ENCODE measurements at places on chromosomes 7 and 10. TPM values are rescaled to one million over a fixed set of nuclear protein-coding genes. Genes with fewer than 3 reads are reported as not detected.

ELAPOR2 gene
- 1.3 TPM for total RNA-seq

DNA sequence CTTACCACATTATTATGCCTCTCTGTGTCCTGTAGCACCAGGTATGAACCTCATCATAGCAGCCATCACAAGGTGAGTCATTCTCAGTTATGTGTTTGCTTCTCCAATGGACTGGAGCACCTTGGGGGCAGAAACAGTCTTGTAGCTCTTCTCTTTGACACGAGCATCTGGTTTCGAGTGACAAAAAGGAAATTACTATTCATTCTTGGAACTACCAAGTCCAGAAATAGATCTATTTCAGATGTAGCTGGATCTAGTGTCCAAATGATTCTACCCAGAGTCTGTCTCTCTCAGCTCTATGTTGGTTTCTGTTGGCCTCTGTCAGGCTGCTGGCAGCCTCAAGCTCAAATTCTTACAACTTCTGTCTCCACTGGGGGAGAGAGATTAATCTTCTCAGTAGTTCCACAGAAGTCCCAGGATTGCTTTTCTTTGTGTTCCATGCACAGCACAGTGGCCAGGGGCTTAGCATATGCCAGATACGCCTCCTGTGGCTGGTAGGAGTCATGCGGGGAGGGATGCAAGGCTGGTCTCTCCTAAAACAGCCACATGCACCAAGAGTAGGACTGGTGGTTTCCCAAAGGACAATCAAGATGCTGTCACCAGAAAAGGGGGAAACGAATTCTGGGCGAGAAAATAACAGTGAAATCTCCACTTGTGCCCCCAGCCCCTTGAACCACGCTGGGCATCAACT is 37.2 kb upstream of the PAPSS2 start:
- H3K27me3 ChIP-seq: peaks cover 16% of the 10 kb centered on the region
- DNase-seq: no peak
- H3K36me3 ChIP-seq: no peaks in the 10 kb centered on the region
- H3K4me3 ChIP-seq: no peak overlapping the region

GRCh38 chr7:150937848-150938561 is 40.1 kb downstream of the KCNH2 start:
- H3K27ac ChIP-seq: no peak overlapping the region
- no peaks in the 10 kb centered on the region for H3K36me3 ChIP-seq
- no peaks in the 10 kb centered on the region for H3K27me3 ChIP-seq
- H3K4me1 ChIP-seq: peaks cover 5% of the 10 kb centered on the region
- peak; percentile 58 for DNase-seq
- no peak overlapping the region for H3K4me3 ChIP-seq

DNA sequence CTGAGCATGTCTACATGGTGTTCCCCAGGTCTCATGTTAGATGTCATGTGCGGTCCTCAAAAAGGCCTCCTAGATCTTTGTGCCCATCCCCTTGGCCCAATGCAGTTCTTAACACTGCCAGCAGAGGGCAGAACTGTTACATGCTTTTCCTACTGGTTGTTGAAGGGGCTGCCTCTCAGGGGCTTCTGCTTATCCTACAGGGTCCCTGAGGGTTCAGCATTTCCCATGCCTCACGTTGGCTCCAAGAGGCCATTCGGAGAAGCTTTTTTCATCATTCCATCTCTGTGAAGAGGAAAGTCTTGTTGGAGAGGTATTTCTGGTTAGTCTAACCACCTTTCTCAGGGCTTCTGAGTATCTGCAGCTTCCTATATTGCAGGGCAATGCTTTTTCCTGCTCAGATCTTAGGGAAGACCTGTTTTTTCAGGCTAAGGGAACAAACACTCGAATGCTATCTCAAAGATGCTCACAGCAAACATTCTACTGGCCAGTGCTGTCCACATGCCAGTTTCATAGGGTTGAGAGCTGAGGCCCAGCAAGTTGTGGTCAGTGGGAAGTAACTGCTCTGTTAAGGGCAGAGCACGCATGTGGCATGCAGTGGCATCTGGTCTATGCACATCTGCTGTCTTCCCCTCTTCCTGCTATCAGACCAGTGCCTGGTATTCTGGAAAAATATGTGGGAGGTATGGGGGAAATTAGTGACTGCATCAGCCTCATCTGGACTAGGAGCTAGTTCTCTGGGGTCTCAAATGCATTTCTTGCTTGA is 31.5 kb downstream of the MBL2 start:
- no peak overlapping the region for H3K4me3 ChIP-seq
- H3K4me1 ChIP-seq: no peaks in the 10 kb centered on the region
- no peaks in the 10 kb centered on the region for H3K36me3 ChIP-seq
- DNase-seq: peak; percentile 17

DNA sequence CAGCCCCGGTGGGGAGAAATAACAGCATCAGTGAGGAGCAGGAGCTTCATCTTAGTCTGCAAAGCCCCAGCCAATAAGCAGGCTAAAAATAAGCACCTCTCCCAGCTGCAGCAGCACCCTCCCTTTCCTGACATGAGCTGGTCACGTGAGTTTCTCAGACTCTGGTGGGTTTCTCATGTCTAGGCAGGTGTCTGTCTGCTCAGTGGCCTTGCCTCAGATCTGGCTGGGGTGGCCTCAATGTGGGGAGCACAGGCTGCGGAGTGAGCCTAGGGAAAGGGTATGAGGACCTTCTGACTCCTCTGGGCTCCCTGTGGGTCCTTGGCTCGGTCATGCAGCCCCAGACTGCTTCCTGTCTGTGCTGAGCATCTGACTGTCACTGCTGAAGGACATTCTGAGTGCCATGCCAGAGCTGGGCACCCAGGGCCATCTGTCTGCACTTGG is 81.6 kb upstream of the LRRC4 start:
- peaks cover 33% of the 10 kb centered on the region for H3K27me3 ChIP-seq
- no peaks in the 10 kb centered on the region for H3K36me3 ChIP-seq
- no peaks in the 10 kb centered on the region for H3K4me1 ChIP-seq
- no peak for DNase-seq
- H3K4me3 ChIP-seq: no peak overlapping the region

DNA sequence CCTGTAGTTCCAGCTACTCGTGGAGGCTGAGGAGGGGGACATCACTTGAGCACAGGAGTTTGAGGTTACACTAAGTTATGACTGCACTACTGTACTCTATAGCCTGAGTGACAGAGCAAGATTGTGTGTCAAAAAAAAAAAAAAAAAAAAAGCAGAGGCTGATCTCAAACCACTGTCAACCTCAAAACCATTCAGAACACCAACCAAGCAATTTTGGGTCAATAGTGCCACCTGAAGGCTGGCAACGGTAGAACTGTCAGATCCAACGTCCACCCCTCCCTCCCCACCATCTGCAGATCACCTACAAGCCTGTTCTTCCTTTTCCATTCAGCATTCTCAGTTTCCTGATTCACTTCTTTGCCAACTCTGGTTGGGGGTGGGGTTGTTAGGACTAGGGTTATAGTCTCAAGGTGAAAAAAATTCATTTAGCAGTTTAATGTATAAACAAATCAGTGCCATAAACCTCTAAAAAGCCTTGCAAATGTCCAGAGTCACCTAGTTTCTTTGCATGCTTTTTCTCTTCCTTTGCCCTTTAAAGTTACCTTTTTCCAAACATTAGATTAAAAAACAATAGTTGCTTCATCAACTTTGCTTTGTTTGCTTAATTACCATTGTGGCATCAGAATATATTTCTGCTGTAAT is 2.6 kb downstream of the MRPS33 start:
- peaks cover 5% of the 10 kb centered on the region for H3K36me3 ChIP-seq
- no peak overlapping the region for H3K4me3 ChIP-seq
- peaks cover 2% of the 10 kb centered on the region for H3K4me1 ChIP-seq
- no peaks in the 10 kb centered on the region for H3K27me3 ChIP-seq
- no peak overlapping the region for H3K27ac ChIP-seq
- DNase-seq: peak; percentile 62

PRTFDC1 gene
- 17.9 TPM for total RNA-seq

DNA sequence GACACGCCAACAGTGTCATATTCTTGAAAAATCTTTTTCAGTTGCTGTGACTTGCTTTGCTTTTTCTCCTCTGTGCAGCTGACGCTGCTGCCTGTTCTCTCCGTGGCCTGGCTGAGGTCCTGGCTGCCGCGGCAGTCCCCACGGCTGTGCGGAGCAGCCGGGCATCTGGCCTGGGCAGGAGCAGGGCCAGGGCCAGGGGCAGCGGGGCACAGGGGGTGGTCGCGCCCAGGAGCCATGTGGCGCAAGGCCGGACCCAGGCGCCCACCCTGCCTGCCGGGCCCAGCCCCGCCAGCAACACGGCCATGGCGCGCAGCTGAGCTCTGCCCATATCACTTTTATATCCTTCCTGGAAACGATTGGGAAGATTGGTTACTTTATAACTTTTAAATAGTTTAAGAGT is 109.4 kb upstream of the ACBD5 start:
- H3K4me1 ChIP-seq: no peaks in the 10 kb centered on the region
- no peaks in the 10 kb centered on the region for H3K36me3 ChIP-seq
- H3K27me3 ChIP-seq: peaks cover 5% of the 10 kb centered on the region
- H3K27ac ChIP-seq: no peak overlapping the region
- no peak for DNase-seq

GARIN1A gene
- total RNA-seq: 0.18 TPM

All from IMR-90 (cell line).